Left cardiac atrium (tissue), 4 donors: ENCODE measurements at places on chromosomes 1 and 21. TPM values are rescaled to one million over a fixed set of nuclear protein-coding genes. Genes with fewer than 3 reads are reported as not detected.

The CACNA1S gene
- not detected for total RNA-seq

The RGS8 gene
- 0.18 TPM for total RNA-seq

The GPX7 gene
- total RNA-seq = 7.6 TPM

The TESK2 gene
- 1.4 TPM for total RNA-seq

DNA sequence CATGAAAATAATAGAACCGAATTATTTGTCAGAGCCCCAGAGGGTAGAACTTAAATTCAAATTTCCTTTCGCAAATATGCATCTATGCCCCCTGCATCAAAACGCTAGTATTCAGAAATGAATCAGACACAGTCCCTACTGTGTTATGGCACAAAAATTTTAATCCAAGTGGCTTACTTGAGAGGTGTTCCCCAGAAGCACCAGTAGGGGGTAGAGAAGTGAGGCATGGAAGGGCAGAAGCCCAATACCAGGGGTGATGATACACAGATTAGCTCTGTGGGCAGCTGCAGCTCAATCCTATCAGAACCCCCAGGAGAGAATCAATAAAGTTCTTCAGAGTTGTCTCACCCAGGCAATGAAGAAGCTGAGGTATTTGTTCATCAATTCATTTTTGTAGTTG is 342.2 kb downstream of the OMA1 start:
- DNase-seq = no peak

DNA sequence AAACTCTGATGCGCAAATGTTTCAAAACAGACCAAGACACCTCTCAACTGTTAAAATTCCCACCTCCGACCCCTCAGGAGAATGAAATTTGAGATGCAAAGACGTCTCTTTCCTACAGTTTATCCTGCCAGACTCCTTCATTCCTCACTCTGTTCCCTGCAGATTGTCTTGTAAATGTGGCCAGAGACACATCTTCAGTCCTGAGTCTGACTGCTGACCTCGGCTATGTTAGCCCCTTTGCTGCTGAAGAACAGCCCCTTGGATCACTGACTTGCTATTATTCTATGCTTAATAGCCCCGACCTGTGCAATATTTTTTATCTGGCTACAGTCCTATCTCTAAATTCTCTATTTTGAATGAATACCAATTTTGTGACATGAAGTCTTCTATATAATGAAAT is 16.6 kb upstream of the ESRRG start:
- DNase-seq = no peak

DNA sequence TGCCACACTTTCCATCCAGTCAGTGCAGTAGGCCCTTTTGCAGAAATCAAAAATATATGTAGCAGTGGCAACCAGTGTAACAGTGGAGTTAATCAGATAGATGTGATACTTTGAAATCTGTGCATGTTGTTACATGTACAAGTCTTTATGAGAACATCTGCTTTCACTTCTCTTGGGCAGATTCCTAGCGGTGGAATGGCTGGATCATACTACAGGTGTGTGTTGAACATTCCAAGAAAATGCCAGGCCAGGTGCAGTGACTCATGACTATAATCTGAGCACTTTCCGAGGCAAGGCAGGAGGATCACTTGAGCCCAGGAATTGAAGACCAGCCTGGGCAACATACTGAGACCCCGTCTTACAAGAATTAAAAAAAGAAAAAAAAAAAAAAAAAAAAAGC is 55.3 kb downstream of the GNB1 start:
- DNase-seq = no peak

DNA sequence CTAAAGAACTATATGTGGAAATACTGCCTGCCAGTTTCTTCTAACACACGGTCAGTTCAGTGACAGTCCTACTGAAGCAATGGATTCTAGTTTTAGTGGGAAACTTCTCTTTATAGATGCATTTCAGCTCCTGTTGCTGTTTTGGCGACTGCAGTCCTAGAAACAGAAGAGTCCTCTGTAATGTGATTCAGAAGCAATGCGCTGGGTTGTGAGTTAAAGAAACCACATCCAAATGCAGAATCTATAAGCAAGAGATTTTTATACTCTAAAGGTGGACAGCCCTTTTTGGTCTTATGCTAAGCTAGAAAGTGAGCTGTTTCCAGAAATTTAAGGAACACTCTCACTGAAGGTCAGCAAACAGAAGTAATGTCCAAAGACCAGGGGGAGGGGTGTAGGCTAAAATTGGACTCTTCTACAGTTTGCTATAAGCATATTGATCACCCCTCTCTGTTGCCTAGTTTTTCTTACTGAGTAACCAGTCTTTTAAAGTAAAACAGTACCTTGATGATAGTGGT is 30.8 kb downstream of the DUSP10 start:
- no peak for DNase-seq

DNA sequence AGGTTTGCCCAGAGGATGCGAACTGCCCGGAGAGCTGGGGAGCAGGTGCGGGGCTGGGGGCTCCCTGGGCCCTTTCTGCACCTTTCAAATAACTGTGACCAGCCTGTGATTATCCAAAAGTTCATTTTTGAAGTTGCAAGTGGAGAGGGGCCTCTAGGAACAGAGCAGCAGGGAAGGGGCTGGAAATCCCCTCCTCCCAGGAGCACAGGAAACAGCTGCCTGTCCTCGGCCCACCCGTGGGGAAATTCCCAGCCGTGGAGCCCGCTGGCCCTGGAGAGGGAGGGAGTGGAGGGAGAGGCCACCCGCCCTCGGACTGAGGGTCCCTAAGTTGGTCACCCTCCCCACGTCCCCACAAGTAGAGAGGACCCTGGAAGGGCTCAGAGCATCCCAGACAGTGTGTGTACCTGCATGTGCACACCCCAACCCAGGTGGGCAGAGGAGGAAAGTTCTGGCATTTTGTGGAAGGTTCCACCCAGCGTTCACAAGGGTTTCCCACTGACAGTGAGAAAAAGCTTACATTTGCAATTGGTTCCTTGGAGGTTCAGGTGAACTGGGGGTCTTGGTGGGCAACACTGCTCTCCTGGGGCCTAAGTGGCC is 1.2 kb upstream of the TNFRSF4 start:
- no peak for DNase-seq

DNA sequence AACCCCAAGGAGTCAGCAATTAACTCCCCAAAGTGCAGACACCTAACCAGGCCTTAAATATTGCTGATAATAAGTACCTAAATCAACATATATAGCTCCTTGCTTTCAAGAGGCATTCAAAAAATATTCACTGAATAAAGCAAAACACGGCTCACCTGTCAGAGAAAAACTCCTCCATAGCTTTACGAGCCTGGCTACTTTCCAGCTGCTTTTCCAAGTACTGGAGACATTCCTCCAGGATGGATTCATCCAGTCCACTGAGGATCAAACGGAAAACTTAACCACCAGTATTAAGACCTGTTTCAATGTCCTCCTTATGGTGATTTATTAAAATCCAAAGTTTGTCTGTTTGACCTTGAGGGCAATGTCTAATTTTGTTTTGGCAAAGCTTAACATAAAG is 44.6 kb downstream of the UBR4 start:
- DNase-seq = no peak

- DNase-seq = no peak
Observed at GRCh38 chr1:246785494-246786111, 61.4 kb downstream of the SCCPDH start.

DNA sequence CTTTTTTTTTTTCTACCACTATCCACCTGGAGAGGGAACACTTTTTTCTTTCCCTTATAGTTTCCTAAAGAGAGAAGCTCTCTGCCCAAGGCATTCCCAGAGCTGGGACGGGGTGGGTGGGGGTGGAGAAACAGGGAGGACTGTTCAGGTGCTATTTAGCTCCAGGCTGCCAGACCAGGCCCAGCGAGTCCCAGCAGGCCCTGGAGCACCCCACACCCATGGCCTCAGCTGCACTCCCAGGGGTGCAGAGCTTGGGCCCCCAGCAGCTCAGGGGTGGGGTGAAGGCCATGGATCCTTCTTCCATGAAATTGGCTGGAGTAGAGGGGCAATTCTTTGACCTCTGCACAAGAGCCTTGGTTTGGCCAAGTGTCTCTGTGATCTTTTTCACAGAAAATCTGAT is 4.1 kb downstream of the ETV3L start:
- DNase-seq = no peak

DNA sequence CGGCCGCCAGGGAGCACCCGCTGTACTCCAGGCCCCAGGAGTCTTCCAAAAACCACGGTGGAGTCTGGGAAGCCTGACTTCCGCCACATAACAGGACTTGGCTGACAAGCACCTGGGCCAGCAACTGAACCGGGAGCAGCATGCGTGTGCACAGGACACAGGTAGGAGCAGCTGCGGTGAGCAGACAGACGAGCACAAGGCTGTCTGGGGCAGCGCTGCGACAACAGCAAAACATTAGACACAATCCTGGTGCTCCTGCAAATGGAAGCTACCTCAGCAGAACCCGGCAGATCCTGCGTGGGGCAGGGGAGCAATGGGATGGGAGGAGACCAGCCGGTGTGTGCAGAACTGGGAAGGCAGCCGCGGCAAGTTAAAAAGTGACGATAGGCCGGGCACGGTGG is 80.4 kb downstream of the NPHP4 start:
- no peak for DNase-seq
